ENCODE measurements at places on chromosomes 6 and 20.

DNA sequence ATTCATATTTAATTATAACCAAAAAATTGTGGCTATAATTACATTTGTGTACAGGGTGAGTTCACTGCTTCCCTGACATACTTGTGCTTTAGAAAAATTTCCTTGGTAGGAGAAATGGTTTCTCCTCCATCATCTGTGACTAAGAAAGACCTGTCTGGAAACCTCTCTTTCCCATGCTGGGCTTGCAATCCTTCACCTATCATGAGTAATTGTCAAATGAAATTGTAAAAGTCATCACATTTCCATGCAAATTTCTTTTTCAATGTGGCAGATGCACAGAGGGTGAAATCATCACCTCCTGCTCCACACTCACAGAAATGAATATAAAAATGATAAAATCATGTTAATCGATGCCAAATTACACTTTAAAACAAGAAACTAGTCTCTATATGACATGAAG, 1.5 kb upstream of the SIRPB1 start:
- no peak for DNase-seq

DNA sequence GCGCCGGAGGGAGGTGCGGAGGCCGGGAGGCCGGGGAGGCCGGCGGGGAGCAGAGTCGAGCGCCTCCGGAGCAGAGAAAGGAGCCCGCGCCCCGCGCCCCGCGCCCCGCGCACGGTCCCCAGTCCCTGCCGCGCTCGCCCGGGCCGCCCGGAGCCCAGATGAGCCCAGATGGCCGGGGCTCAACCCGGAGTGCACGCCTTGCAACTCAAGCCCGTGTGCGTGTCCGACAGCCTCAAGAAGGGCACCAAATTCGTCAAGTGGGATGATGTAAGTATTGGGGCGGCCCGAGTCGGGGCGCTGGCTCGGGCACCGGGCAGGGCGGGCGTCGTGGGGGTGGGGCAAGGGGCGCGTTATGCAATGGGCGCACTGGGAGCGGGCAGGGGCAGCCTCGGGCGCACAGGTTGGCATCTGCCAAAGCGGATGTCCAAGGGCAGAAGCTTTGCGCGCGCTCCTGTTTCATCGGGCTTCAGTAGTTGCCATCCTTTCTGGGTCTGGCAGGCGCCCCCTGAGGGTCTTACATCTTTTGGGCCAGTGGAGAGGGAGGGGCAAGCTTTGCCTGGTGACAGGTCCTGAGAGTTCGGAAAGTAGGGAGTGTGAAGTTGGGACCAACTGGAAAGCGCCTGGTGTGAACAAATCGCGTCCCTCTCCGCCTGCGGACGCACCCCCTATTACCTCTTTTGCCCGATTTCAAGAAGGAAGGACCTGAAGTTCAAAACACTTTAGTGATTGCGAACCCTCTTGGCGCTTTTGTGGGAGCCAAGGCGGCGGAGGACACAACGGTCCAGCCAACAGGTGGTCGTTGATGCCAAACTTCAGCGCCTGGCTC, 631 bp downstream of the PLCB1 start:
- no peak for DNase-seq

DNA sequence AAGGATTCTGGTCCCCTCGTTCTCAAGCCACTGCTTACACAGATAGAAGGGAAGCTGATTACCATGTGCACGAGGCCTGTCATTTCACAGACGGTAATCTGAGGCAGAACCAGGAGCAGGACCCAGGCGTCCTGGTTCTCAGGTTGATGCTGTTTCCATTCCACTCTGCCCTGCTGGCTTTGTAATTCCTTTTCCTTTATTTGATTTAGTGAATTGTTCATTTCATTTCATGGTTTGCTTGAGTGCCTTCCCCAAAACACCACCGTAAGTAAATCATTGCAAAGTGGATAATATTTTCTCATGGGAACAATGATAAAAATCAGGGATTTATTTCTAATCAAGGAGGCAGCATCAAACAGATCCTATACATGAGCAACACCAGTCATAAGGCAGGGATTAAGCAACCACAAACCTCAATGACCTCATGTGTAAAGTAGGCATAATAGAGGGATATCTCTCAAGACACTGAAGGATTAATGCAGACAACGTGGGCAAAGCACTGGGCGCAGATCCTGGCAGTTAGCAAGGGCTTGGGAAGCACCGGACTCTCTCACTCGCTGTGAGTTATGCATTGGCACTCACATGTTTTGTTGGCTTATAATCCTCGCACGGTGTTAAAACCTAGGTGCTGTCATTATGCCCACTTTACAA, 229.5 kb upstream of the FOXQ1 start:
- DNase-seq, result no peak

DNA sequence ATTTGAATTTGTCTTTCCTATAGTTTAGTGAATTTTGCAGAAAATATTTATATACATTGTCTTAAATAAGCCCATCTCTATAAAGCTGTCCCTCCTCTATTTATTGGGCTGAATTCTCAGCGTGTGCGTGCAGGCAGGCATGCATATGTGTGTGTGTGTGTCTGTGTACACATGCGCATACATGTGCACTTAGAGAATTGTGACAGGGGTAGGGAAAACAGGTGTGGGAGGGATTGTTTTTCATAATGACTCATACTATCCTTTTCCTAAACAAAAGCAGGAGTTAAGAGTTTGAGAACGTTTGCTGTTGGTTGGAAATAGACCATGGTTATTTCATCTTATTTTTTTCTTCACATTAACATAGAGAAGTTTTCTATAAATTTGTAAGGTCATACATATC, 43.4 kb upstream of the FABP7 start:
- no peak for DNase-seq

- DNase-seq, result no peak
These were observed 162.8 kb downstream of the ZFAND3 start for GRCh38 chr6:37982317-37982716.

DNA sequence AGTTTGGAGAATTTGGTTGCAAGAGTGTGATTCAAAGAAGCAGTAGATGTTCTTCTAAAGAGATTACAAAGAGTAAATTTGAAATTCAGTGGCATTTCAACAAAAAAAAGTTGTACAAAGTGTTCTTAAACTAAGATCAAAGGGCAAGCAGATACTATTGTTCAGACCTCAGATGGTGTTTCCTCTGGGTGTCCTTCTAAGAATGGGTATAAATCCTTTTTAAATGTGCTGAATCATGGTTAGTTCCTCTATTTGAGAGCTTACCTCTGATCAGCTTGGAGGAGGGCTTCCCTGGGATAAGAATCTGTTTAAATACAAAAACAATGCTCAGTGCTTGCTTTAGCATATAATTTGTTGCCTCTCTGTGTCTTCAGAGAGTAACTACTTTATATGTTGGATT, 6.3 kb downstream of the BMP6 start:
- no peak for DNase-seq

DNA sequence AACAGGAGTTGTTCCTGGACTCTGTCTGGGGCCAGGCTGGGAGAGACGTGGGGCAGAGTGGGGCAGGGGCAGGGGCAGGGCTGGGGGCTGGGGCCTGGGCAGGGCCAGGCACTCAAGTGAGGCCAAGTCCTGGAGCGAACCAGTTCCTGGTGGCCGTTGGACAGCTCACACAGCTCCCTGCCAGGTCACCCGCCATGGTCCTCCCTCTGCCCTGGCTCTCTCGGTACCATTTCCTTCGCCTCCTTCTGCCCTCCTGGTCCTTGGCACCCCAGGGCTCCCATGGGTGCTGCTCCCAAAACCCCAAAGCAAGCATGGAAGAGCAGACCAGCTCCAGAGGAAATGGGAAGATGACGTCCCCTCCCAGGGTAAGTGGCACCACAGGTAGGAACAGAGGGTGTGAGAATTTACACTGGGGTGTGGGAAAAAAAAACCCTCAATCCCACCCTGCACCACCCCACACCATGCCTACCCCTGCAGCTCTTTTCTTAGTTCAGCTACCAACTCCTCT, at the start of gene MCCD1:
TSS of gene MCCD1 (plus strand) at position 142 of the 508 bp plus-strand sequence. CDS start at position 195, 53 bp downstream.
- no peak for DNase-seq

DNA sequence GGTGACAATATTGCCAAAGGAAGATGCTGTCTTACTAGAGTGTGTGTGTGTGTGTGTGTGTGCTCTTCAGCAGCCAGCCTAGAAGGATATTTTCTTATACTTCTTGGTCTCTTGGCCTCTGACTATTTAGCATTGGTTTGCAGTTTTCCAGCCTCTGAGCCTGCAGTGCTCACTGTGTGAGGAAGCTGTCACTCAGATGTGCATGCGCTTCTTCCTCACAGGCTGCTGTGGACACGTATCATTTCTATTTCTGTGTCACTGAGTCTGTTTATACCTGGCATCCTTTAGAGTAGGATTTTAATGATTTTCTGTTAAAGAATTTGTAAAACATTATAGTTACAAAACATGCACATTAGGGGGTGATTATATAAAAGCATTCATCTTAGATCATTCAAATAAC, 83.3 kb downstream of the ALDH8A1 start:
- DNase-seq, result no peak

GRCh38 chr20:1761116-1761515, 103.5 kb upstream of the SIRPG start:
- DNase-seq, result peak; percentile 34

DNA sequence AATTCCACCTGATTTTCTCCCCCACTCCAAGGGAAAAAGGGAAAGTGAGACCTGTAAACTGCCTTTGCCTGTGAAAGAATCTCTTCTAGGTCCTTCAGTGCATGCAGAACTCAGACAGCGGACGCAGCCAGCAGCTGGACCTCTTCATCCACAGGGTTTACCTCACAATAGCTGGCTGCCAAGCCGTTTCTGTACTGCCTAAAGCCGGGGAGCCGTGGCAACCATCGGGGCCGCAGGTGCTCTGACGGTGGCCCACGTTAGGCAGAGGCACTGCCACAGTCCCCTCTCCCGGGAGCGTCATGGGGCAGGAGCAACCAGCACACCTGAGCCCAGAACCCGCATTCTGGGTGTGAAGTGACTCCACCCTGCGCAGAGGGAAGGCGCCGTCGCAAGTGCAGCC, 206.1 kb downstream of the TTLL2 start:
- no peak for DNase-seq

Measured in H54 (cell line).